Left ventricle myocardium inferior (tissue), 1 donor: ENCODE measurements at places on chromosomes 5 and 9.

DNA sequence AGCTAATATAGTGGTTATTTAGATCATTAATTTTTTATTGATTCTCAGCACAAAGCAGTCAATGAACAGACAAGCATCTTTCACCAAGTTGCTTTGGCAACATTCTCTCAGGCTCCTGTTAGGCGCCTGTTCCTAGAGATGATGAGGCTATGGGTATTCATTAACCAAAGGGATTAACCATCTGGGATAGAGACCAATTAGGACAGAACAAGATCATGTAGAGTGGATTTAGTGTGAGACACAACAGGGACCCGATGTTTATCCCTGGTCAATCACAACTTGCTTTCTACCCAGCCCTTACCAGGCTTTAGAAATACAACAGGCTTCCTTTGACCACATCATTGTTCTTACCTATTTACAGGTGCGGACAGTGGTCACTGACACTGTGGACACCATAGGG is 82.2 kb downstream of the PJA2 start:
- no peaks in the 10 kb centered on the region for H3K36me3 ChIP-seq
- peaks cover 11% of the 10 kb centered on the region for H3K4me1 ChIP-seq
- no peak overlapping the region for H3K4me3 ChIP-seq
- H3K27ac ChIP-seq: no peak overlapping the region
- no peak for DNase-seq

DNA sequence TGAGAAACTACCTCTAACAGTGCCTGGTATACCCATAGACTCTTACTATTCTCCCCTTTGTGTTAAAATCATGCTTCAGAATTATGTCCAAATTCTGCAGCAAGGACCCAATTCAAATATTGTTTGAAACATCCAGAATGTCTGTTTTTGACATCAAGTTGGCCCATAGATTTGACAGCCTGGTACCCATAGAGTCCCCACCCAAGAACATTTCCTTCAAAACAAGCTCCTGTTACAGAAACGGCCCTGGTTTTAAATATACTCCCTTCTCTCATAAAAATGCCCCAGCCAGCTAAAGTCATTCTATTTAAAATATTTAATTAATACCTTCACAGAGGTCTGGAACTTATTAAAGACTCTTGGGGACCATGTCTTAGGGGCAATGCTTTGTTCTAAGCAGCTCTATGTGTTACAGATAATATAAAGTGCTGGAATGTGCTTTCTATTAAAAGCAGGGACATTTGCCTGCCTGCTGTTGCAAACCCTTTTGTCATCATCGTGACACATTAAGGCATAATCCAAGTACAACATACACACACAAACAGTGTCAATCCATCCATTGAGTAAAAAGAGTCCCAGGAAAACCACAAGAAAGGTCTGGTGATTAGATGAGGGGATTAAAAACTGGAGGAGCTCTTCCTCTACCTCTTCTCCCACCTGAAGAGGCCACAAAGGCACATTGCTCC is 321.7 kb downstream of the MLLT3 start:
- peaks cover 15% of the 10 kb centered on the region for H3K4me1 ChIP-seq
- H3K4me3 ChIP-seq: no peak overlapping the region
- no peaks in the 10 kb centered on the region for H3K36me3 ChIP-seq

- no peaks in the 10 kb centered on the region for H3K27me3 ChIP-seq
- peaks cover 26% of the 10 kb centered on the region for H3K36me3 ChIP-seq
- H3K4me1 ChIP-seq: peaks cover 68% of the 10 kb centered on the region
- peak overlapping the region; percentile 94 for H3K27ac ChIP-seq
These were observed 57.8 kb downstream of the ZNF462 start for GRCh38 chr9:106920701-106921283.

- no peaks in the 10 kb centered on the region for H3K27me3 ChIP-seq
- DNase-seq: no peak
- H3K4me1 ChIP-seq: no peaks in the 10 kb centered on the region
- H3K4me3 ChIP-seq: no peak overlapping the region
These were observed 546.1 kb downstream of the NR2F1-AS1 start for GRCh38 chr5:93034621-93035590.

GRCh38 chr5:94618029-94618492 is 343 bp downstream of the KIAA0825 start:
- H3K27me3 ChIP-seq: no peaks in the 10 kb centered on the region
- peak overlapping the region; percentile 77 for H3K4me3 ChIP-seq
- H3K4me1 ChIP-seq: peaks cover 51% of the 10 kb centered on the region
- no peaks in the 10 kb centered on the region for H3K36me3 ChIP-seq
- H3K27ac ChIP-seq: peak overlapping the region; percentile 88
- peak; percentile 56 for DNase-seq

GRCh38 chr5:65255294-65255693 is 226.4 kb downstream of the ADAMTS6 start:
- H3K27ac ChIP-seq: no peak overlapping the region
- H3K4me3 ChIP-seq: no peak overlapping the region
- no peaks in the 10 kb centered on the region for H3K4me1 ChIP-seq
- H3K36me3 ChIP-seq: no peaks in the 10 kb centered on the region
- DNase-seq: no peak
- H3K27me3 ChIP-seq: no peaks in the 10 kb centered on the region

DNA sequence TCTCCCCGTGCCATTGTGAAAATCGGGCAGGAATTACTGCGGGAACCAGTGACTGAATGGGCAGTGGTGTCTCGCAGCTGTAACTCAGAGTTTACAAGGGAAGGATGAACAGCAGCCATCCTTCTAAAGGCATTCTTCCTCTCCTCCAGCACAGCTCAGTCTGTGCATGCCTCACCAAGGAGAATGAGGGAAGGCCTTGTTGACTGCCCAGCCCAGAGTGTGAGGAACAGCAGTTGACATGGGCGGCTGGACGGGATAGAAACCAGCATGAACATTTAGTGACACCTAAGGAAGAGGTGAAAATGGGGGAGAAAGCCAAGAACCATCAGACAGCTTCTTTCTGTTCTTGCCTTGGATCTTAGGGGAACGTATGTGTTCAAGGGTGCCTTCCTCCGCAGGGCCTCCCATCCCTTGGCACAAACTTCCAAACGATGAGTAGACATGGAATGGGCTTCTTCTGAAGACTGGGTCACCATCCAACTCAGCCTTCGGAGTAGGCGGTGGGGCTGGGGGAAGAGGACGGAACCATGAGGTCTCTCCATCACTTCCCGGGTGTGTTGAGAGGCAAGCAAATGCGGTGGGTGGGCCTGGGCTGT is 887 bp upstream of the PDE8B start:
- H3K36me3 ChIP-seq: no peaks in the 10 kb centered on the region
- H3K4me1 ChIP-seq: peaks cover 12% of the 10 kb centered on the region
- H3K4me3 ChIP-seq: peak overlapping the region; percentile 67
- H3K27ac ChIP-seq: no peak overlapping the region
- DNase-seq: no peak
- peaks cover 61% of the 10 kb centered on the region for H3K27me3 ChIP-seq

DNA sequence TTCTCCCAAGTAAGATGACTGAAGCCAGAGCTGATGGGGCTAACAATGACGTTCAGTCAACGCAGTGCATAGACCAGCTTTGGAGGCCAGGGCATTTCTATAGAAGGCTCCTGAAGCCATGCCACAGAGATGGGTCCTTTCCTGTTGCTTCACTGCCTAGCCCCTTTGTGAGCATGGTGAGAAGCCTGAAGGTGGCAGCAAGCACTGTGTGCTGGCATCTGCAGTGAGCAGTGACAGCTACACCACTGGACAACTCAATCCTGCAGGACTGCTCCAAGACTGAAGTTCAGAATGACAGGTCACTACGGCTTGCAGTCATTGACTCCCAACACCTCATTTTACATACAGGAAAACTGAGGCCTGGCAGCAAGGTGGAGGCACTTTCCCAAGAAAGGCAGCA is 229.0 kb downstream of the TSSK1B start:
- H3K27me3 ChIP-seq: no peaks in the 10 kb centered on the region
- H3K36me3 ChIP-seq: no peaks in the 10 kb centered on the region
- no peak overlapping the region for H3K27ac ChIP-seq
